ENCODE measurements at places on chromosomes 13 and 19.

GRCh38 chr13:54183728-54184127, 1155.1 kb downstream of the OLFM4 start:
- DNase-seq = no peak

DNA sequence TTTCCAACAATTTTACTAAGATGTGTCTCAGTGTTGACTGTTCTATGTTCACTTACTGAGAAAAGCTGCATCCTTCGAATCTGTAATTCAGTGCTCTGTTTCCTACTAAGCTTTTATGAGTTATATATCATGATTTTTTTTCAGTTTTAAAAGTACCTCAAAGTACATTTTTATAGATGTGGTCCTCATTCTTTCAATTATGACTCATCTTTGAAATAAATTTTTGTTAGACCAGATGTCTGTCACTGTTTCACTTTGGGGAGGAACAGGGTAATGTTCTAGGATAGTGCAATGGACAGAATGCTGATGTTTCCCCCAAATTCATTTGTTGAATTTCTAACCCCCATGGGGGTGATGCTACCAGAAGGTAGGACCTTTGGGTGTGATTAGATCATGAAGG, 74.8 kb downstream of the NALCN start:
- no peak for DNase-seq

DNA sequence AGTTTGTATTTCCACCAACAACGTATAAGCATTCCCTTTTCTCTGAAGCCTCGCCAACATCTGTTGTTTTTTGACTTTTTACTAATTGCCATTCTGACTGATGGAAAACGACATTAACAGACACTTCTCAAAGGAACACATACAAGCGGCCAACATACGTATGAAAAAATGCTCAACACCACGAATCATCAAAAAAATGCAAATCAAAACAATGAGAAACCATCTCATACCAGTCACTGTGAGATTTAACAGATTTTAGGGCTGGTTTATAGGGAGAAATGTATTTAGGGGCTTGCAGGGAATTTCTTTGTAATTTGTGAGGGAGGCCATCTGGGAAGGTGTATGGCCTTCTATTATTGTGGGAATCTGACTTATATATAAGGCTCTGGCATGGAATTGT, 2.8 kb upstream of the DZIP1 start:
- no peak for DNase-seq

GRCh38 chr19:17393002-17393401, 994 bp downstream of the CCDC194 start:
- no peak for DNase-seq

DNA sequence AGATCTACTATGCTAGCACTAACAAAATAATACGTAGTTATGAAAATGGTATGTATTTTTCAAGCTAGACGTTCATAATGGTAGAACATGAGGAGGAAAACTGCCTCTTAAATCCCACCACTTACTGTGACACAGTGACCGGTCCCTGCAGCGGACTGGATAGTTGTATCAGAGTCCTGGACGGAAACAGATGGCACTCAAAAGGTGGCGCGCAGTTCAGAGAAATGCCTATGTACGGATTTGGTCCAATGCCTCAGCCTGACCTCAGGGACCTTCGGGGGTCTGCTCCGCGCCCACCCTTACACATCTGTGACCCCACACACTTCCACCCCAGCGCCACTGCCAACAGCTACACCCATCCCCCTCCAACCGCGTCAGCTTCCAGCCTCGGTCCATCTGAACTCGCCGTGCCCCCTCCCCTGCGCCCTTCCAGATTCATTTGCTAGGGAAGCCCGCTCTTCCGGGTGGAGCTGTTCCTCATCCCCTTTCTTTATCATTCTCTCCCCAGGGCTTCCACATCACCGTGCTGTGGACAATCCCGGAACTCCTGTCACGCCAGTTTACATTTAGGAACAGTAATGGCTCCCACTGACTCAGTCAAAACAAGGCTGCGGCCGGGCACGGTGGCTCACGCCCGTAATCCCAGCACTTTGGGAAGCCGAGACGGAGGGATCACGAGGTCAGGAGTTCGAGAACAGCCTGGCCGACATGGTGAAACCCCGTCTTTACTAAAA, 792 bp upstream of the LENG8 start:
- DNase-seq = no peak

DNA sequence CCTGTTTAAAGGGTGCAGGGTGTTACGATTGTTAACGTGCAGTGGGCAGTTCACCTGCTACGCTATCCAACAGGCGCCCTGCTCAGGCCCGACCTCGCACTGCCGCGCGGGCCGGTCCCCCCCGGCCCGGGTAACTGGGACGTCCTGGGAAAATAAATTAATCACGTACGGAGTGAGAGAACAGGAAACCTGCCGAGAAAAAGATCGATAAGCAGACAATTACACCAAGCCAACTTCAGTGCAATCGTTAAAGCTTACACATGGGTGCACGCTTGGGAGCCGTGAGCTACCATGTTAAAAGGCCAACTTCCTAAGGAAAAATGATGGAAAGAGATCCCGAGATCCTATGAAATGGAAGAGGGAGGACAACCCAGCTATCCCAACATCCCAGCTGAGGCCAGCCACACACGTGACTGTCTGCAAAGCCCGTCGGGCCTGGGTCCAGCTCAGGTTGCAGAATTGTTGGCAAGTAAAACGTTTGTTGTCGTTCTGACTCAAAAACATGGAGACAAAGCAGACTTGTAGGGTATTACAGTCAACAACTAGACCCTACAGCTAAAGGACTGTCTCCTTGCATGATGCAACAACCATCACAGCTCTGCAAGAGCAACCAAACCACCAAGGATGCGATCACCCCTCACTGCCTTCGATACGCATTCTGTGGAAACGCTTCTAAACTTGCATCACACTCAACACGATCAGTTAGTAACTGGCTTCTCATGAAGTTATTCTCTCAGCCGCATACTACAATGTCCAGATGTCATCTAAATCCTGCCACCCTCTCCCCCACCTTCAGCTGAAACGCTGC, 741 bp upstream of the TUBGCP3 start:
- no peak for DNase-seq

GRCh38 chr19:4847190-4847973, 15.9 kb upstream of the TICAM1 start:
- no peak for DNase-seq

- no peak for DNase-seq
These were observed 33.8 kb upstream of the GARRE1 start for GRCh38 chr19:34220472-34221063.

GRCh38 chr13:76300688-76301087, 585.5 kb downstream of the KCTD12 start:
- no peak for DNase-seq

GRCh38 chr13:100917011-100917410, 242.4 kb upstream of the TMTC4 start:
- no peak for DNase-seq

DNA sequence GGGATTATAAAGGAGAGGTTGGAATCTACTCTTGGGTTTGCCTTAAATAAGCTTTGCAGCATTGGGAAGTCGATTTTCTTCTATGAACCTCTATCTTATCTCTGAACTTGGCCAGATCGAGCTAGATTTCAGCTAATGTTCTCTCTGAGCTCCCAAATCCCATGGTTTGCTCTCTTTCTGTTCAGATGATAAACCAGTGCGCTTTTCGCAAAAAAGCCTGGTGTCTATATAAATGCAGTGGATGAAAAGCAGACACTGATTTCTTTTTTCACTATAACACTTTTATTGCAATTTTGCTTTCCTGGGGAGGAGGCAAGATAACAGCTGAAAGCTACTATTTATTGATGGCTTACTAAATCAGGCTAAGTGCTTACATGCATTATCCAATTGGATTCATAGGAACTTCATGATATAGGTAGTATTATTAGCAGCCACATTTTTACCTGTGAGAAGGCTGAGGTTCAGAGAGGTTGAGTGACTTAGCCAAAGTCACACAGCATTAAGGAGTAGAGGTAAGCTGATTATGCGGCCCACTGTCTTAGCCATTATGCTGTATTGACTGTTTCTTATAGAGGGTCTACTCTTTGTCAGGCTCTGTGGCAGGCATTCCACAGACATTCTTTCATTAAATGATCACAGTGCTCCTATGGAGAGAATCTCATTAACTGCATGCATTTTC, 58.9 kb downstream of the RFC3 start:
- DNase-seq = no peak

GRCh38 chr13:83221256-83221655, 661.0 kb downstream of the SLITRK1 start:
- DNase-seq = no peak

DNA sequence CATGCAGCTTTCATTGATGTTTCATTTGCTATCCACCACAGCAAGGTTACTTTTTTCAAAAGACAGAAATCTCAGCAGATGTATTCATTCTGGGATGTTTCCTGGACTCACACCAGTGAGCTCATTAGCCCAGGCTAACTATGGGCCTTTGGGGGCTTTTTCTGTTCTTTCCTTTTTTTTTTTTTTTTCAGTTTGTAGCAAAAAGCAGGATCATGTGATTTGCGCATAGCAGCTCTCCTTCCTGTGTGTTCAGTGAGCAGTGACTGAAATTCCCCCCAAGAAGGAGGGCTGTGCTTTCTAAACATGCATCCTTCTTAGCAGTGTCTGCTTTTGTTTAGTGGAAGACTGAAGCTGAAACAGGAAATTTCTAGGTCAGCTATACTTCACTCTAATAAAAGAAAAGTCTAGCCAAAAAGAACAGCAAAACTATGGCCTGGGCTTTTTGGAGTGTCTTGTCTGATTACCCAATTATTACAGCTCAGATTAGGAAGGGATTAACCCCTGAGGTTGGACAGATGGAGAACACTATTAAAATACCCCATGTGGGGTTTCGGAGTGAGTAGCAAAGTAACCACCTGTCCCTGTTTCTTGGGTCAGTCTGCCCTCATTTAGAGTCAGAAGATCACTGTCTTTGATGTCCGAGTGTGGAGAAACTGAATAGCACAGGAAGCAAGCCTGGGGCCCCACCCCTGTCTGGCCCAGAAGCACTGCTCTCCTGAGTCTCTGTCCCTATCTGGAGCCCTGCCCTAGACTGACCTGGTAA, 8.9 kb upstream of the AMER2 start:
- DNase-seq = no peak

DNA sequence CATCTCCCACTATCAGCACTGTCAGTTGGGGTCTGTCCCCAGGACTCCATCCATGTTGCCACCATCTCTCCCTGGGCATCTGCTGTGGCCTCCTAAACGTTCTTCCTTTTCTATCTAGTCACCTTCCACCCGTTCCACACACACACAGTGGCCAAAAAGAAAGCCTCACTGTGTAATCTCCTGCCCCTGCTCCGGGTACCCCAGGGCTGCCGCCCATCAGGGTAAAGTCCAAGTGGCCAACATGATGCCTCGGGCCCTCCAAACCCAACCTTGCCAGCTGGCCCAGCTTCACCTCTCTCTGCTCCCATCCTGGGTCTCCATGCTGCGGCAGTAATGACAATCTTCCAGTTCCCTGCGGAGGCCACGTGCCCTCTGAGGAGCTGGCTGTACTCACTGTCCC, 29.4 kb upstream of the PEG3 start:
- DNase-seq = no peak

- no peak for DNase-seq
These were observed 27.8 kb downstream of the CARM1 start for GRCh38 chr19:10899151-10899653.

GRCh38 chr19:35030257-35031071, at the start of gene SCN1B:
Gene SCN1B (plus strand): TSS chr19:35030470. CDS start chr19:35030821, 351 bp downstream.
- DNase-seq = peak; percentile 58

DNA sequence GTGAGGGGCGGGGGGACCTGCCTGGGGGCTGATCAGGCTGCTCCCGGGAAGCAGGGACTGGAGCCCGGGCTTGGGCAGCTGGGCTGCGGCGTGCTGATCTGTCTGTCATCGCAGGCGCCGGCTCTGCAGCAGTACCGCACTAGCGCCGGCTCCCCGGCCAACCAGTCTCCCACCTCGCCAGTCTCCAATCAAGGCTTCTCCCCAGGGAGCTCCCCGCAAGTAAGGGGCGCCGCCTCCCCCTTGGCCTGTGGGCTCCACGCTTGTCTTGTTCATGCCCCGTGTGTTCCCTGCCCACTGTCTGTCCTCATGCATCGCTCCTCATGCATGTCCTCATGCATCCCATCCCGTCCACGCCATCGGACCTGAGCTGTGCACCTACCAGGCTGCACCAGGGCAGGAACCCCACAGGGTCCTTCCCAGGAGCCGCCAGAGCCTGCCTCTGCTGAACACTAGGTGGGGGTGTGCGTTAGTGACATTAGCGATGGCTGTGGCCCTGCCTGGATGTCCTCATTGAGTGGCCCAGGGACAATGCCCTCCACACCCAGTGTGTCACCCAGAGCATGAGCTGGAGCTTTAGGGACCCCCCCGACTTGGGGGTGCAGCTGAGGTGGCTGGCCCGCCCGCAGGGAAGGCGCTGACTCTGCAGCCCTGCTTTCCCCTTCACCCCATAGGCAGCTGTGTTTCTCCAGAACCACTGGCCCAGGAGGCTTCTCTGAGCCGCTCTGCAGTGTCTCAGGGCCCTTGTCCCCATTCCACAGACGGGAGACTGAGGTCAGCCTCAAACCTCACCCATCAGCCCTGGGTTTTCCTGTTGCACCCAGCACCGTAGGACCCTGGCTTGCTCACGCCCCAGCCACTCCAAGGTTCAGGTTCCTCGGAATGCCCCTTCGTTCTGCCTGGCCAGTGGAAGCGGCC, 19.5 kb downstream of the COMP start:
- no peak for DNase-seq

DNA sequence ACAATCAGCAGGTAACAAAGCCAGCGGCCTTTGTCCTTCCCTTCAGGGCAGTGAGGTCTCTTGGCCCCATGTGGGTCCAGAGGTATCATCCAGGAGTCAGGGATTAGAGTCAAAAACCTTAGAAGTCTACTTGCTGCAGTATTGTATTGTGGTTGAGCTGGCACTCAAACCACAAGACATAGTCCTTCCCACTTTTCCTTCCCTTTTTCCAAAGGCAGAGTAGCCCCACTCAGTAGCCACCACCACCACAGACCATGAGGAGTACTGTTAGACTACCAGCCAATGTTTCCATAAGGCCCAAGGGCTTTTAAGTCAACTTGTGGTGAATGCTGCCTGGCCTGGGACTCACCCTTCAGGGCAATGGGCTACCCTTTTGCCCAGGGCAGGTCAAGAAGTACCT, 27.1 kb upstream of the CCNA1 start:
- DNase-seq = no peak

GRCh38 chr13:27854606-27855005, 62.3 kb downstream of the GSX1 start:
- no peak for DNase-seq

DNA sequence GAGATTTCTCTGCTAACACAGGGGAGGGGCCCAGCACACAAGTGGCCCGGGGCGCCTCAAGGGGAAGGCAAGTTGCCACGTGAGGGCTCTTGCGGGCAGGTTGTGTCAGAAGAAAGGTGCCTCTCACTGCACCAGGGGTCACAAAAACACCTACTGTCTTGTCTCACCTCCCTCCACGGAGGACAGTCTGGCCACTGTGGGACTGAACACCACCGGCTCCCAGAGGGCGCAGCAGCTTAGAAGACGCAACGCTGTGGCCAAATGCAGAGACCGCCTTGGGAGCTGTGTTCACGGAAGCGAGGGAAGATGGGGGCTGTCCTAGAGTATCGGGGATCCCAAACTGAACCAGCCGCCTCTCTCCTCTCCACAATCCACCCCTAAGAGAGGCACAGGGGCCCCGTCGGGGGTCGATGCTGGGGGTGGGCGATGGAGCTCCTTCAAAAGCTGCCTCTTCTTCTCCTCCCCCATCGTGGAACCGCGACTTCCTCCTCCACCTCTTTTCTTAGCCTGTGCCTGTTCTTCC, 177.5 kb downstream of the FOXO1 start:
- DNase-seq = no peak

Measured in stimulated activated CD4-positive, alpha-beta T cell treated with anti-CD3 and anti-CD28 coated beads, Interleukin-15, amount 100 ng/mL, for 1 hour (primary cell).